Activated CD8-positive, alpha-beta memory T cell treated with anti-CD3 and anti-CD28 coated beads for 24 hours (primary cell): ENCODE measurements at places on chromosomes 5 and 9.

GRCh38 chr5:43007911-43008362 is 32.2 kb downstream of the ANXA2R start:
- peak; percentile 90 for DNase-seq

- no peak for DNase-seq
These were observed 22.0 kb downstream of the PAM start for GRCh38 chr5:102777099-102777498.

- no peak for DNase-seq
These were observed 213.4 kb upstream of the ELL2 start for GRCh38 chr5:96175090-96175489.

- DNase-seq, result no peak
These were observed 221.2 kb downstream of the GABRG2 start for GRCh38 chr5:162288647-162289296.

GRCh38 chr9:91900055-91900796 is 49.8 kb downstream of the ROR2 start:
- no peak for DNase-seq

DNA sequence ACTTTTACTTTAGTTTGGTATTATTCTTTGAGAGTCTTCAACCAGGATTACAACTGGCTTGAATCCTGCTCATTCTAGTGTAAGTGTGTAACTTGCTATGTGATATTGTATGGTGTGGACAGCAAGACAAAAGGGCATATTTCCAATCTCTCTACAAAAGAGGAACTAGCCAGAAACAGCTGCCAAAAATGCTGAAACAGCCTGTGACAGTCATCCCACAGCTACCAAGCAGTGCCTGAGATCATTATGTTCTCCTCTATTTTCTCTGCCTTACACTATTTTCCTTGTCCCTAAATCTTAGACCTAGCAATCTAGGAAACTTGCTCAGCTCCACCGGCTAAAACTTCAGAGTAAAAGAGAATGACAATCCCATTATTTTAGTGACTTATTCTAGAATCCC is 42.8 kb downstream of the WDR41 start:
- no peak for DNase-seq

DNA sequence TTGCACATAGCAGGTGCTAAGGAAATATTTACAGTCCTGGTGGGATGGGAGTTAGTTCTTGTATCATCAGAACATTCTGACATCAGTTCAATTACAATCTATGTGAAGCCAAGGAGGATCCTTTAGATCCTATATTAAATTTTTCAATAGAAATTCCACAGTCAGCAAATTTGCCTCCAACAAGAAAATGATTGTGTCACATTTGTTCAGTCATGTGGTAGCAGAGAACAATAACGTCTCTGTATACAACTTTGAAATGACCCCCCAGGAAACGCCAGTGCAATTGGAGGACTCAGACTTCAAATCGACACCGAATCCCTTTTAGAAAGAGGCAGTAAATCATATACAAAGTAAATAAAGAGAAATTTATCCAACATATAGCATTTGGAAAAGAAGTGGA is 392.1 kb downstream of the DTWD2 start:
- DNase-seq, result no peak

GRCh38 chr5:61653807-61654580 is 321.9 kb downstream of the ZSWIM6 start:
- no peak for DNase-seq

DNA sequence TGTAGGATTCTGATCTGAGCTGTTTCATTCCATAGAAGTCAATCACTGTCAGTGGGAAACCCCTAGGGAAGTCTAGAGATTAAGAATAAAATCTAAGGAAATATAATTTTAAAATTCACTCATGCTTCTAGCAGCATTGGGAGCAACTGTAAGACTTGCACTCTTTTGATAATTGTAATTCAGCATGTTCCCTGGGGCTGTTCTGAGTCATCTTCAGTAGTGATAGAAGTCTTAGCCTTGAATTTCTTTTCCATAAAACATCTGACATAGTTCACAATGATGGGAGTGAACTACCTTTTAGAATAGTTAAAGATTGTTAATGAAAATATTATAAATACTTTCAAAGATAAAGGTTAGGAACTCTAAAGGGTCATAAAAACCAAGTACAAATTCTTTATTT is 935.8 kb downstream of the DTWD2 start:
- no peak for DNase-seq

DNA sequence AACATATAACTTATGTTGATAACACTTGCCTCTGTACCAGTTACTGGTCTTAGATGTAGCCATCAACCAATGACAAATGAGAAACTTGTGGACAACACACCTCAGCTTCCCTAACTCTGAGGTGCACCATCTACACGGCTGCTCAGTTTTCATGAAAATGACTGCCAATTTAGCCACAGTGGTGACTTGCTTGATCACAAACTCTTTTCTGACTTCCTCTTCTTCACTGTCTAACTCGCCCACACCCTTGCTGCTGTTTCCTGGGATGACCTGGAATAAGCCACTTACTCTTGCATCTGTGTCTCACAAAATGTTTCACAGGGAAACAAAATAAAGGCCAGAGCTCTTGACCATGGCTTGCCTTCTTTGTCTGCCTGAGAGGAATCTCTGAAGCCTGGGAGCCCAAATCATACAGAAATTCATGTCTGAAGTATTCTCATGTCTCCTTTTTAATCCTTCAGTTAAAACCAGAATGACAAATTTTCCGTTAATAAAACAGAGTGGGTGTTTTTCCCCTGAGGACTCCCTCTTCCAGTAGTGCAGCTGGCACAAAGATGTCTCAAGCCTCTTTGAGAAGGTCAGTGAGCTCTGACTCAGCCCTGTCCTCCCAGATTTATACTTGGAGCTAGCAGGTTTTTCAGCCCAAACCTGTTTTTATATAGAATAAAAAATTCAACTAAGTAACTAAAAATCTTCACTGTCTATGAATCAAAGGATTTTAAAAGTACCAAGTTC is 126.5 kb upstream of the PAM start:
- no peak for DNase-seq

DNA sequence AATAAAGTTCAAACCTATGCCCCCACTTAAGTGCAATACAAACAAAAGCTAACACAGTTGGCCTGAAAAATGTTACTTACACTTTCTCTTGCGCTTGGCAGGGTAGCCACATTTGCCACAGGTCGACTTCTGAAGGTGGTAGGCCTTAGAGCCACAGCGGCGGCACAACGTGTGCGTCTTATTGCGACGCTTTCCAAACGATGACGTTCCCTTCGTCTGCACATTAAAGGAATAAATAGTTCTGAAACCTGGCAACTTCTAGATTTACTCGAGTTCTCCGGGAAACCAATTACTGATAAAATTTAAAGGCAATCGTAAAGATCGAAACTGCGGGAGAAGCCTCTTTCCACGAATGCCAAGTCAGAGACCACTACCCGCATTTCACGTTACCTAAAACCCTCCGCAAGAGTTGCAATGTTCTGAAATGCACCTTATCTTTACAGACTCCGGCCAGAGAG is 602 bp downstream of the RPL37 start:
- peak; percentile 73 for DNase-seq

- DNase-seq, result no peak
These were observed 17.5 kb downstream of the PSD2 start for GRCh38 chr5:139812836-139813805.

DNA sequence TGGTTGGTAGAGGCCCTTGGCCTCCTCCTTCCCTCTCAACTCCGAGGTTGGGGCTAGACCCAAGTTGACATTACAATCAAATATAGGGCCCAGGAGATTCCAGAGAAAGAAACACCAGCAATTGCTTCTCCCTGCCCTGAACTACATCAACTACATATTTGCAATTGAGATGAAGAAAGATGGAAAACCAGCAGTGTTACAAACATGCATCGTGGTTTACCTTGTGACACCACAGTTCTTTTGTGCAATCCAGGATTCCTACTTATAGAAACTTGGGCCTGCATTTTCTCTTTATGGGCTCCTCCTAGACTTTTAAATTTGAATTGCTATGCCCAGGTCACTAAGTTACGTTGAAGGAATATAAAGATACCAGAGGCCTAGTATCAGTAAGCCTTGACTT is 126.7 kb downstream of the DCP2 start:
- DNase-seq, result no peak

GRCh38 chr9:82020331-82020730 is 31.8 kb downstream of the SPATA31D1 start:
- DNase-seq, result no peak

GRCh38 chr5:98004463-98004862 is 769.0 kb upstream of the RGMB start:
- DNase-seq, result no peak

- no peak for DNase-seq
These were observed 149.2 kb downstream of the GABBR2 start for GRCh38 chr9:98559561-98559960.

DNA sequence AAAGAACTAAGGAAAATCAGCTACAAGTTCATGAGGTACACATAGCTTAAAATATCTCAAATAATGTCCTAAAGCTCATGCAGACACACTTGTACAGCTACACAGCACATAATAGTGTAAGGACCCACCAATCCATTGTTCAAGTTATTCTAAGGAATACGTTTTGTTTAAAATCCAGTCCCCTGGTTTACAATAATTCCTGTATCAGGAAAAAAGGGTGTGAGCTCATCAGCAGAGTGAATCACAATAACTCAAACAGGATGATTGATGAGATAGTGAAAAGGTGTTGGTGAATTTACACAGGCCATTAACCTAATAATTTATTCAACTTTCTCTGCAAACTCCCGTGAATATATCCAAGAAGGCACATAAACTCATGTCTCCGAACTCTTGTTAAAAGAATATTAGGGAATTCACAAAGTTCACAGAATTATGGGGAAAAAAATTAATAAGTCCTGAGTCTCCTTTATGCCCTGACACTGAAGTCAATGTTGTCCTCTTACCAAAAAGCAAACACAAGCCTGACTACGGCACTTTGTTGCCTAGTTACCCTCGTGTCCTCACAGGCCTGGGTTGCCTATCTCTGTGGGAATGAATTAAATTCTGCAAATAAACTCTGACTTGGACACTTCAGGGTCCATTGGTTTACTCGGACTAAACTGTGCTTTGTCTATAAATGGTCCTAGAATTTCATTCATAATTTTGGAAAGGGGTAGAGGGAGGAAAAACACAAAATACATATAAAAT is 142.8 kb upstream of the PDE4D start:
- no peak for DNase-seq

- no peak for DNase-seq
These were observed 55.7 kb upstream of the SAP30L start for GRCh38 chr5:154390096-154390495.

DNA sequence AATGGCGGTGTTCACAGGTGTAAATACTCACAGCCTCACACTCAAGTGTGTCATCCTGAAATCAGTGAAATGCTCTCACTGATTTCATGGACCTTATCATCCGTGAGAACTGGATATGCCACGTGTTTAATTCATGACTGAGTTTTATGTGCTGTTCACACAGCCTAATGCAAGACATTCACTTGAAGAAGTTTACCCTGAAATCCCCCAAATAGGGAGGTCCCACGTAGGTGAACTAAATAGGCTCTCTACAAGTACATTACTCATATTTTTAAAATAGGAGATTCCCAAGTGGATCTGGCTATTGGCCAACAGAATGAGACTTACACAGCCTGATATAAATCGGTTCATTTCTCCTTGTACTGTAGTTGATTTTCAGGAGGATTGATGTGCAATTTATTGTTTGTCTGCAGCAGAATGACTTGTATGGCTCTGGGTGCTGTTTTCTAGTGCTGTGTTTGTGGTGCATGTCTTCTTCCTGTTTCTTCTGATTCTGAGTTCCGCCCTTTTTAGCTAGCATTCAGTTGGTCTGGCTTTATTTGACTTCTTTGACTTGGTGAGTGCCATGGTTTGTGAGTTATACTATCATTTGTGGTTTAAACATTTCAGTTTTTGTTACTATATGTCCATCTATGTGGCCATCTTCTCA is 25.1 kb downstream of the TRIO start:
- no peak for DNase-seq

- DNase-seq, result no peak
These were observed 268.4 kb downstream of the FAM170A start for GRCh38 chr5:119897537-119898370.

DNA sequence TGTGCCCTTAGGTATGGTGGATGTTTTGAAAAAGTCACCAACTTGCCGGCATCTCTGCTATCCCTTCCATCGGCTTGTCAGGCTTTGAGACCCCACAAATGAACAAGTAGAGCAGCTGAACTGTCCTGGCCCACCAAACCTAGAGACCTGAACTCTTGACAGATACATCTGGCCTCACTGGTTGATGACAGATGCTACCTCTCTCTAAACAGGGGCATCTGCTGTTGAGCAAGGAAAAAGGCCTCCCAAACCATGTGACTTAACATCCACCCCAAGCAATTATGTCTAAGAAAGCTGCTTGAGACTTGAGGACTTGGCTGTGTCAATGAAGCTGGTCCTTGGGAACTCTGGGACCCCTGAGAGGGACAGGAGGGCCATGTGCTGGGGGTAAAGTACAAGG is 2.3 kb downstream of the CCNI2 start:
- peak; percentile 53 for DNase-seq

GRCh38 chr5:173567548-173567947 is 48.9 kb downstream of the BOD1 start:
- no peak for DNase-seq

- no peak for DNase-seq
These were observed 135.2 kb upstream of the RAPGEF1 start for GRCh38 chr9:131874916-131875670.
